ENCODE measurements at places on chromosomes 1 and 21.

DNA sequence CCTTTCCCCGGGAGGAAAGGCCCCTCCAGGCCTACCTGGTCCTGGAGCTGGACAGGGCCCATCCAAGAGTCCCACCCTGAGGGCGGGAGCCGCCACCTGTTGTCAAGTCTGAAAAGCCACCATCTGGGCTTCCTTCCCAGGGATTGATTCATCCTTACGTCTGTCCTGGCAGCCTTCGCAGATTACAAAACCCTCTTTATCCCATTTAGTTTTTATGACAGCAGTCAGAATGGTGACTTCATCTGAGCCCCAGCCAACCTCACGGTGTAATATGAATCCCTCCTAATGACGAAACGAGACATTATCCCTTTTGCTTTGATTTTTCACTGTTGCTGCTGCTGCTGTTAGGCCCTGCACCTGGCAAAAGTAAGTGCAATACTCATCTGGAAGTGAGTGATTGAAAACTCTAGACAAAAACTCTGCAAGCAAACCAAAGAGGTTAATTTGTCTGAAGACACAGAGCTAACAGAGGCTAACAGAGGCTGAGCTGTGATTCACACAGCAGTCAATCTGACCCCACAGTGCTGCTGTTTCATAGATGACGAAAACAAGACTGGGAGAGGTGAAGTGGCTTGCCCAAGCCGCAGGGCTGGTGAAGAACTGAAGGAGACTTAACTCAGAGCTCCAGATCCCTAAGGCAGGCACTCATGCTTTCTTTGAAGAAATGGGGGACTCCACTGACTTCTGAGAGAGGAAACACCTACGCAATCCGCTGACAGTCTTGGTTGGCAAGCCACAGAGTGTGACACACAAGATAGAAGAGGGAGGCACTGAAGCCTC lies 30.0 kb upstream of the S100A7 start:
- DNase-seq: peak; percentile 94

DNA sequence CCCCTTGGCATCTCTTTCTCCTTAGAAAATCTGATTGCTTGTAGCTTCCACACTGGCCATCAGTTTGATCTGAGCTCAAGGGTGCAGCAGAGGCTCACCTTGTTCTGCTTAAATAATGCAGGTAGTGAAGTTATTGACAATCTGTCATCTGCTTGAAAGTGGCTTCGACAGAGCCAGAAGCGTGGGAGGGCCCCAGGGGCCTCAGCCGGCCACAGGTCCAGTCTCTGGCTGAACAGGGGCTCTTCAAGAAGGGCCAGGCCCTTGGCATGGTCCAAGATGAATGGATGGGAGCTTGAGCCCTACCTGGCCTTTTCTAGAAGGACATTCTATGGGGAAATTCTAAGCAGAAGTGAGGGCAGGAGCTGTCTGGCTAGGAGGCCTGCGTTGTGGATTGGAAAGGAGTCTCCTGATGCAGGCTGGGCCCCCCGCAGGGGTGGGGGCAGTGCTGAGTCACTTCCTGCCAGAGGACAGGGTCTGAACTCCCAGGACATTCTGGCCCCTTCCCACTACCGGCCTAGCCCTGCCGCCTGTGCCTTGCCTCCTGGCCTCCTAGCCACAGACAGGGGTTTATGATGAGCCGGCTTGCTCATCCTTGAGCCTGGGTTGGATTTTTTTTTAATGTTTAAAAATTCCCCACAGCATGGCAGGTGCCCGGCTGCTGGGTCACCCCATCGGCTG lies 162.3 kb upstream of the VAMP3 start:
- no peak for DNase-seq

DNA sequence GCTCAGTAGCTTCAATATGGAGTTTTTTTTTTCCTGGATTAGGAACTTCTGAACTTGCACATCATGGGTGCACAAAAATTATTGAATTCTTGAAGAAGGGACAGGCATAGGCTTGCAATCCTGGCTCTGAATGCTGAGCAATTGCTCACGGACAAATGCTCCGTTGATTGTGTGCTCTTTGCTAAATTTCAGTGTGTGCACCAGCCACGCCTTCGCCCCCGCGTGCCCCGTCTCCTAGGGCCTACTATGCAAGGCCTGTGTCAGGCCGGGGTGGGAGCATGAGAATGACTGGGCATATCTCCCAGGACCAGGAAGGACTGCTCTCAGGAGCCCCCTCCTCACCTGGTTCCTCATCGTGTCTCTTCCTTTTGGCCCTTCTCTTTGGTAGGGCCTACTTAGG lies 17.4 kb downstream of the IL6R start:
- DNase-seq: no peak

DNA sequence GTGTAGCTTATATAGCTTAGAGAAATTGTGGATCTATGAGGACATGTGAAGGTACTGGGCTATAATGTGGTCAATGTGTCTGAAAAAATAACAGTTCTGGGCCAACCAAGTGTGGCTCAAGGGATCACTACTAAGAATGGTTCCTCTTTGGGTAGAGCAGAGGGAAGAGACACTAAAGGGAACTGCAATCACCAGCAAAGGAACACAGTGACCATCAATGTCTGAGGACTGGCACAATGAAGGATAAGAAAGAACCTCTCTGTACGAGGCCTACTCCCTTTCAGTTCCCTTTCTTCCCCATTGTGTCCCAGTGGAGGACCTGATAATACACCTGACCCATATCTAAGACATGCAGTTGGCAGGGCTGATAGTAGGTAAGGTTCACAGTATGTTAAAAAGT lies 89.9 kb upstream of the JAK1 start:
- no peak for DNase-seq

DNA sequence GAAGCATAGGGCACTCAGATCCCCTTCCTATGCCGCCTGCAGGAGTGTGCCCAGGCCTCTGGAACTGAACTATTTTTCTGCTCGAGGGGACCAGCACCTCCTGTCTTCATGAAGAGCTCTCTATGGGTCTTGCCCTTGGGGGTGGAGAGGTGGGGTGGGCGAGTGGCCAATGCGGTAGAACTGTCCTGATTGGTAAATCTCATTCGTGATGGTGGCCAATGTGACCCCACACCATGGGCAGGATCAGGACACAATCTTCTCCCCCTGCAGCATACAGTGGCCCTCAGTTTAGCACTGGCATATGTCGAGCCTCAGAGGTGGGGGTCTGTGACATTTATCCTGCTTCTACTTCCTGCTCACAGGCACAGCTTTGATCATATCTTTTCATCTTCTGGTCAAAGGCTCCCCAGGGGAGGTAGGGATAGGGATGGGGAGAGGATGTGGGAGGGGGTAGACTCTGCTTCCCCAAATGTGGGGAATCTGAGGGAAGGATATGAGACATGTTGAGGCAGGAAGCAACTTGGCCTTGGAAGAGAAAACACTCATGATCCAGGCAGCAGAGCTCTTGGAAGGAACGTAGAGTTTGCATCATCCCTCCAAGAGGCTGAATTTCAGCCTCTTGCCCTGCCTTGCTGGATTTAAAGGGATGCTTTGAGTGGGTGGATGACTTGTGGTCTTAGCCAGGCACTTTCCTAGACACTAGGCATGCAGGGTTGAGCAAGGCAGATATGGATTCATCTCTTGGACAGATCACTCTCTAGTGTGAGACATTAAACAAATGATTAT lies 81.8 kb downstream of the LAMC2 start:
- DNase-seq: peak; percentile 97

DNA sequence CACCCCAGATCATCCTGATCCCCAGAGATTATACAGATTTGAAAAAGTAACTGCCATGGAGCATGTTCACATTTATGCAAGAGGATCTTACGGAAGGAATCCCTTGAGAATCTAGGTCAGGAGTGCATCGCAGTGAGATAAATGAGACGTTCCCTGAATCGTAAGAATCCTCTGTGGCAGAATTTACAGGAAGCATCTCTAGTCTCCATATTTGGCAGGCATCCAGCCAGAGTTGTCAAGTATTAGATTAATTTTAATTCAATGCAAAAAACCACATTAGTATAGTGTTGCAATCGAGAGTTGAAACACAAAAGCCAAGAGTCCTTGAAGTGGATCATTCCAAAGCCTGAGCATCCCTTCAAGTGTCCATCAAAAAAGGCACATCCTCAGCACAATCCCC lies 100.8 kb downstream of the RRAGC start:
- no peak for DNase-seq
